H7 (cell line): ENCODE measurements at places on chromosomes 16 and 17. TPM values are rescaled to one million over a fixed set of nuclear protein-coding genes. Genes with fewer than 3 reads are reported as not detected.
A peak's percentile ranks its signal among the peaks of the same experiment; 100 is the strongest.

Gene ZG16
- not detected in 2 replicates for total RNA-seq

Gene TVP23C
- 7.1 and 15.1 TPM in 2 replicates for total RNA-seq

Gene ABCC1
- 22.0 and 29.5 TPM in 2 replicates for total RNA-seq

Gene KRTAP3-1
- not detected in 2 replicates for total RNA-seq

- peak; percentile 87 for DNase-seq
These were observed 4.7 kb downstream of the SLC12A3 start for GRCh38 chr16:56869513-56870275.

GRCh38 chr17:27810902-27811557 is 10.7 kb upstream of the NOS2 start:
- no peak for DNase-seq

GRCh38 chr17:15363702-15364101 is 22.3 kb upstream of the TEKT3 start:
- no peak for DNase-seq
